ENCODE measurements at places on chromosomes 6 and 20.

- no peak for DNase-seq
Observed at GRCh38 chr6:32982702-32983492, 14.5 kb downstream of the BRD2 start.

DNA sequence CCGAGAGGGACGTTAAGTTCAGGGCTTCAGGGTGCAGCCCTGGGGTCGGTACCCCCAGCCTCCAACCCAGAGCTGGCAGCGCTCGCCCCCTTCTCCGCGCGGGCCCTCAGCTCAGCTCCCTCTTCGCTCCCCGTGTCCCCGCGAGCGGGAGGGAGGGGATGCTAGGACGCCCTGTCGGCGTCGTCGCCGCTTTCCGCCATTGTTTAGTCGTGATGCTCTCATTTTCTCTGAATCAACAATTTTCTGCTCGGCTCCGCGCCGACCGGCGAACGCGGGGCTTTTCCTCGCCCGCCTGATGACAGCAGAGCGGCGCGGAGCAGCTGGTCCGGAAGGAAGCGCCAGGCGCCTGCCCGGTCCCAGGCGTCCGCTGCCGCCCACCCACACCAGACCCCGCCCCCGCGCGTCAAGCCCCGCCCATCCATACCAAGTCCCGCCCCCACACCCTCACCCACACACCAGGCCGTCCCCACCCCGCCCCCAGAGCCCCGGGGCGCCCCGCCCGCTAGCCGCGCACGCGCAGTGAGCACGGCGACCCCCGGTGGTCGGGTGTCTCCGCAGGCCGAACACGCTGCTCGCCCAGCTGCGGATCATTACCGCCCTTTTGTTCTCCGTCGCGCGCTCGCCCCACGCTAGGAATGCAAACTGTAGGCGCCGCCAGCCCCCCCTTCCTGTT, 50.1 kb upstream of the SLC32A1 start:
- DNase-seq = no peak

DNA sequence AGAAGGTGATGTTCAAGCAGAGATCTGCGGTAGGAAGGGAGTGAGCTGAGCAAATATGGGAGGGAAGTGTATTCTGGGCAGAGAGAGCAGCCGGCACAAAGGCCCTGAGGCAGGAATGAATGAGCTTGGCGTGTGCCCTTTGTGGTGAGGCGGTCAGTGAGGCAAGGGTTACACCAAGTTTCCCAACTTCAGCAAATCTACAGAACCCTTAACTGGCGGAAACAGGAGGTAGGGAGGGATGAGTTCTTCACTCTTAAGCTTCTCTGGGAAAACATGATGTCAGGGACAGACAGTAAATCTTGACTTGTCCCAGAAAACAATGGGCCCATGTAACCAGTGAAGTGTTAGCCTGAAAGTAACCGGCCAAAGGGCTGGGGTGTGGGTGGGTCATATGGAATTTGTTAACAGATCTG, 97.1 kb upstream of the PTPN1 start:
- no peak for DNase-seq

DNA sequence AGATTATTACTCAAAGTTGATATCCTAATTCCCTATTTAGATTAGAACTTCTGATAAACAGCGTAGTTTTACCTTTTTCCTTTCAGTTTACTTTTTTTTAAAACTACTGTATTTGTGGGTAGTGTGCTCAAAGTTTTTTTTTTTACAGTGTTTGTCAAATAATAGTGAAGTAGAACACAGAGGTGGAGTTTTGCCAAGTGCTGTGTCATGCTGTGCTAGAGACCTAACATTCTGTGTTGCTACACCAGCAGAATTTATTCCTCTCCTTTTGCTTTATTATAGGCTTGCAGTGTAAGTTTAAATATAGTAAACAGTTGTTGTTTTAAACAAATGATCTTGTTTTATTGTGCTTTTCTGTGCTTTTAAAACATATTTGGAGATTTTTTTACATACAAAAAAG, 125.4 kb downstream of the HIVEP1 start:
- DNase-seq = peak; percentile 30

DNA sequence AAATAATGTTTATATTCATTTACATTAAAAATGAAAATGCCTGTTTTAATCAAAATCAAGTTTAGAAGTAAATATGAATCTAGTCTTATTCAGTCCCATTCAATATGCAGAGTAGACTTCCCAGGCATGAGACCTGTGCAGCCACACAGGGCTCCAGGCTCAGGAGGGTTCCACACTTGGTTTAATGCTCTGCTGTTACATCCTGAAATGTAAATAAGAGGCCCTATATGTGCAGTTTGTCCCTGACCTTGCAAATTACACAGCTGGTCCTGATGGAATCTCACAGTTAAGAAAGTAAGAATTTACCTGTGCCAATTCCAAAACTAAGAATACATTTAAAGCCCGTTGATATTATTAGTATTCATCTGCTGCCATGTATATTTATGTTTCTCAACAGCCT, 79.4 kb downstream of the ARHGAP18 start:
- no peak for DNase-seq

GRCh38 chr20:57220337-57221145, 45.9 kb downstream of the BMP7 start:
- no peak for DNase-seq

- no peak for DNase-seq
Observed at GRCh38 chr6:169785566-169785965, 34.1 kb downstream of the ERMARD start.

DNA sequence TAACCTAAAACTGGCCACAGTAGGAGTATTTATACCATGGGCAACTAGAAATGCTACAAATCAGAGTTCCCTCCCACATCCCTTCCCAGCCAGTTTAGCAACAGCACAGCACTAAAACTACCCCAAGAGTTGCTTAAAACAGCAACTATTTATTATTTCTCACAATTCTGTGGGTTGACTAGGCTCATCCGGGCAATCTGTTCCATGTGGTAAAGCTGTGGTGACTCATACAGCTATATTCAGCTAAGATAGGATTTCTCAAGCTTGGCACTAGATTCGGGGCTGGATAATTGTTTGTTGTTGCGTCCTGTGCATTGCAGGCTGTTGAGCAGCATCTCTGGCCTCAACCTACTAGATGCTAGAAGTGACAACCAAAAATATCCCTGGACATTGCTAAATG, 8.6 kb upstream of the HECA start:
- DNase-seq = no peak

- no peak for DNase-seq
Observed at GRCh38 chr20:16236589-16237241, 336.5 kb downstream of the KIF16B start.

DNA sequence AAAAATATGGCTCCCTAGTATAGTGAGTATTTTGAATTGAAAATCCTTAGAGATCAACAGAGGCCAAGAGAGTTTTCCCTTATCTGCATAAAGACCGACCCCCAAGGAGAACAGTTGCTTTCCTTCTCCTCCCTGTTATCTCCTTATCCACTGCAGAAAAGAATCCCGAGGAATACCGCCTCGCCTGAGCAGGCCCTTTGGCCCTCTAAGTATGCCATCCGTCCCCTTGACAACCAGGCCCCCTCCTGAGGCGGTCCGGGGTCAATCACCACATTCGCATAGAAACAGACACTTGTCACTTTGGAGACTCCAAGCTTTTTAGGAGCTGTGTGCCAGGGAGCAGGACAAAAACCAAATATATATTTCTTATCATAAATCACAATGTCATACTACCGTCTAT, 15.9 kb upstream of the GGTLC1 start:
- DNase-seq = no peak

GRCh38 chr6:90544081-90544480, 42.8 kb downstream of the MAP3K7 start:
- no peak for DNase-seq

- DNase-seq = no peak
Observed at GRCh38 chr20:19699180-19699971, 58.7 kb upstream of the RIN2 start.

DNA sequence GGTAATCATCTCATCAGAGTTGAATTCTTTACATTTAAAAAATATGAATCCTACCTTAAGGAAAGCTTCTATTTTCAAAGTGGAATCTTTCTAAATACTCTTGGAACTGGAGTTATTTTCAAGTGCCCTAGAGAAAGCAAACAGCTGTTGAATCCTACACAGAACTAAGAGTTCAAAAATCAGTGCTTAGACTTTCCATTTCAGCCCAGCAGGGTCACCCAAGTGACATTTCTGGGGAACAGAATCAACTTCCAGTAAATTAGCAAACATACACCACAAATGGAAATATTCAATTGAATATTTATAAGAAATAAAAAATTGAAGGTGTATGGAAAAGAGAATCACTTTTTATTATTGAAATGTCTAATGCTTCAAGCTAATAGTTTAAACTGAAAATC, 427.7 kb upstream of the NOX3 start:
- DNase-seq = no peak

GRCh38 chr6:64083261-64083660, 447.7 kb downstream of the PHF3 start:
- DNase-seq = no peak

GRCh38 chr6:37021356-37022129, 16.1 kb downstream of the FGD2 start:
- no peak for DNase-seq

DNA sequence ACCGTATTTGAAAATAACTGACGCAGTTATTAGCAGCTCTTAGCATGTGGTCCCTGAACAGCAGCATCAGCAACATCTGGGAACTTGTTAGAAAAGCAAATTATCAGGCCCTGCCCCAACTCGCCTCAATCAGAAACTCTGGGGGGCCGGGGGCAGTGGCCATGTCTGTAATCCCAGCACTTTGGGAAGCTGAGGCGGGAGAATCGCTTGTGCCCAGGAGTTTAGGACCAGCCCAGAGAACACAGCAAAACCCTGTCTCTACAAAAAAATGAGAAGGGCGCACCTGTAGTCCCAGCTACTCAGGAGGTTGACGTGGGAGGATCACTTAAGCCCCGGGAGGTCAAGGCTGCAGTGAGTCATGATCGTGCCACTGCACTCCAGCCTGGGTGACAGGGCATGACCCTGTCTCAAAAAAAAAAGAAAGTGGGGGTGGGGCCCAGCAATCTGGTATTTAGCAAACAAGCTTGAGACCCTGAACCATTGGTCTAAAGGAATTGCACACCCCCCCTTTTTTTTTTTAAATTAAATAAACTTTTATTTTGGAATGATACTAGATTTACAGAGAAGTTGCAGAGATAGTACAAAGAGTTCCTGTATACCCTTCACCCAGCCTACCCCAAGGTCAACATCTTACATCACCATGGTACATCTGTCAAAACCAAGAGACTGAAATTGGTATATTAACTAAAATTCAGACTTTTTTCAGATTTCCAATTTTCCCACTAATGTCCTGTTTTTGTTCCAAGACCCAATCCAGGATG, 6.7 kb downstream of the SRXN1 start:
- no peak for DNase-seq

- no peak for DNase-seq
Observed at GRCh38 chr6:26360451-26361416, 4.3 kb upstream of the BTN3A2 start.

DNA sequence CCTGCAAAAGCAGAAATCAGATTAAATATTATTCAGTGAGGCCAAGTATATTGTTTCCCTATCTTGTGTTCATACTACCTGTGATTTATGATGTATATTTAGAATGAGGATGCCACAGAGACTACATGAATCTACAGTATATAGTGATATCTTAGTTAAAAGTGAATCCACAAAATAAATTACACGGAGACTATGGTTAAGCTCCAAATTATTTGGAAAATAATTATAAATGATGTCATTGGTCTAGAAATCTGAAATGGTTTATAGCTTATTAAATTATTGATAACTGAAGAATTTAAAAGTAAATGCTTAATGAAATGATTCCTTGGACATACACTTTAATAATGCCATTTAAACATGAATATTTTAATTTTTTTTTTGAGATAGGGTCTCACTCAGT, 4.2 kb upstream of the USP45 start:
- no peak for DNase-seq

DNA sequence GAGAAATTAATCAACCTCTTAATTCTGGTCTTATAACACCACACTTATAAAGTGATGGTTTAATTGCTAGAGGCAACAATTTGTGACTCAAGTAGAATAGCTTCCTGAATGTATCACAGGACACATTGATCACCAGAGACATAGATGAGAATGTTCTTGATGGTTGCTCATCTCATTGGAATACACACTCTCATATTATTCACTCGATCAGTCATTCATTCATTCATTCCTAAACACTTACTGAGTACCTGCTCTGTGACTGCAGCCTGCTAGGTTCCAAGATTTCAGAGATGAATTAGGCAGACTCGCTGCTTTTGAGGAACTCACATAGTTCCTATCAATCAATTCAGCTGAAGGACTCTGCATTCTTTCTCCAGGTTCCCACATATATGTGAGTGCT, 365.1 kb upstream of the SOX4 start:
- DNase-seq = no peak

DNA sequence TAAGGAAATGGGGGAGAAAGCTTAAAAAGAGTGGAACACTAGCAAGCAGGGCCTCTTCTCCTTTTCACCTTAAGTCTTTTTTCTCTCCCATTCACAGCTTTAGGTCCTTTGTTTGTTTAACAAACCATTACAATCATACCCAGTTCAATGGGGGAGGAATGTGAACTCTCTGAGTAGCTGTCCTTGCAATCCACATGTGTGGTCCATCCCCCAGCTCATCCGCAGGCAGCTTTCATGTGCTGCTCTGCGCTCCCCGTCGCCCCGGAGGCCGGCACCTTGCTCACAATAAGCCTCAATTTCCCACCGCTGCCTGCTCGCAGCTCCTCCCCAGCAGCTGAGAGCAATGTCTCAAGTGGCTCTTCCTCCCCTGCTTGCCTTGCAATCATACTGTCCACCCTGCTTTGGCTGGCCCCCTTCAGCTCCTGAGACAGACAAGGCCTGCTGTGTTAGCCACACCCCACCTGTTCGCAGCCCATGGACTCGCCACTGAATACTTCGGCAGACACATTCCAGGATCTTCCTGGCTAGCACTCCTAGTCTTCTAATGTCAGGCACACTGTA, 49.1 kb downstream of the PLAGL1 start:
- DNase-seq = no peak

- DNase-seq = no peak
Observed at GRCh38 chr6:52162940-52163908, 23.0 kb upstream of the IL17A start.

DNA sequence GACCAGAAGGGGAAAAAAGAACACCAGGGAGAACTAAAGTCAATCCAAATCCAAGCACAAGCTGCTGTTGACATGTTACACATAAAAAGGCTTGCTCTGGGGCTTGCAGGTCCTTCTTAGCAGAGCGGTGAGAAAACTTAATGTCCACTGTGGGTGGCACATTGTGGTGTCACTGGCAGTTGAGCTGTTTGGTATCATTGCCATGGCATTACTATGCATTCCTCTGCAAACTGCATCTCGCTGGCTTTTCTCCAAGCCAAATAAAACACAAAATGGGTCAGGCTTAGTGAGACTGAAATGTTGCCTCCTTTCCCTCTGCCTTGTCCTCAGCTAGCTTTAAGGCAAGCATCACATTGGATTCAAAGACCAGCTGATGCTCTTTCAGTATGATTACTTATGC, 40.9 kb downstream of the LY86 start:
- no peak for DNase-seq

GRCh38 chr6:35586542-35586941, 73.8 kb upstream of the TULP1 start:
- DNase-seq = no peak

DNA sequence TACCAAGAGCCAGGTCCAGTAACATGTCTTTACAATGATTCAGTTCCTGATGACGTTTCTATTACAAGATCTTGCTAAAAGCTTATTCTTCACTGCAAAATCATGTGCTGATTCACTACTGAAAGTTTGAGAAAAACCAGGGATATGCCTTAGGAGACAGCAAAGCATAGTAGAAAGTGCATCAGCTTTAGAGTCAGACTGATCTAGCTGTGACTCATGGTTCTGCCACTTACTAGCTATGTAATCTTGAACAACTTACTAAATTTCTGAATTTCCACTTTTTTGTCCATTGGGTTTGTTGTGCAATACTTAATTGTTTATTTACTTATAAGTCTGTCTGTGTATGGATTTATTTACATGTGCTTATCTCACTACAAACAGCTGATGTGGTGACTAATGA, 198.5 kb upstream of the RSPO3 start:
- no peak for DNase-seq

Measured in bone marrow (tissue), 2 donors.